HS-27A (cell line): ENCODE measurements at places on chromosomes 4 and X.

- DNase-seq, result no peak
Measured at GRCh38 chrX:107725761-107726555, 49.6 kb downstream of the TSC22D3 start.

GRCh38 chr4:31787701-31788100, 1067.5 kb downstream of the PCDH7 start:
- no peak for DNase-seq

GRCh38 chrX:121854614-121854911, 807.2 kb downstream of the GLUD2 start:
- DNase-seq, result no peak

DNA sequence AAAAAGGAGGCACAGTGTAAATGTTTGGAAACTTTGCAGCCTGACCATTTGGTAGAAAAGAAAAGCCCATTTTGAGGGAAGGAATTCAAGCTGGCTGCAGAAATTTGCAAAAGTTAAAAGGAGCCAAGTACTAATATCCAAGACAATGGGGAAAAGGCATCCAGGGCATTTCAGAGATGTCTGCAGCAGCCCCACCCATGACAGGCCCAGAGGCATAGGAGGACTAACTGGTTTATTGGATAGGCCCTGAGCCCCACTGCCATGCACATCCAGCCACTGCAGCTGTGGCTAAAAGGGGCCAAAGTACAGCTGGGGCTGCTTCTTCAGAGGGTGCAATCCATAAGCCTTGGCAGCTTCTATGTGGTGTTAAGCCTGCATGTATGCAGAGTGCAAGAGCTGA, 104.9 kb downstream of the HS3ST1 start:
- DNase-seq, result no peak

DNA sequence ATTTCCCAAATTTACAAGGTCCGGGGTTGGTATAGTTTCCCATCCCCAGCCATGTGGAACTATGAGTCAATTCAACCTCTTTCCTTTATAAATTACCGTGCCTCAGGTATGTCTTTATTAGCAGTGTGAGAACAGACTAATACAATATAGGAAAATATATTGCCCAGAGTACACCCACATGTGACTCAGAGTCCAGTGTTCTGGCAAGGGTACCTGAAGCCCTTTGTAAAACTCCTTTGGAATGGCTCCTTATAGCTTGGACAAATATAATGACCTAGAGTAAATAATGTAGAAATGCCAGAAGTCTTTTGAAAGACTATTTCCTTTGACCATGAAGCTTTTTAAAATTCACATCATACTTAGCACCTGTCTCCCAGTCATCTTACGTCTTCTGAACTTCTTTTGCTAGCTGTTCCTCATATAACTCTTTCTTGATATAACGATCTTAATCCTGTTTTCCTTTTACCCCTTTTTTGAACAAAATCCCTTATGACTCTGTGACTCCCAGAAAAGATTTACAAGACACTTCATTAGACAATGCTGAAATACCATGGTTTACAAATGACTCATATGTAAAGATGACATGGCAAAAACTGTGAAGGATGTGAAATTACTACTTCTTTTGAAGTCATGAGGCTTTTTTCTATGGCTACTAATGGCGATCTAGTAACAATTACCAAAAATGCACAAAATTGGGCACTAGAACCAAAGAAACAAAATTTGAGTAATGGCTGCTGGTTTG, 408.9 kb downstream of the NAP1L3 start:
- no peak for DNase-seq

DNA sequence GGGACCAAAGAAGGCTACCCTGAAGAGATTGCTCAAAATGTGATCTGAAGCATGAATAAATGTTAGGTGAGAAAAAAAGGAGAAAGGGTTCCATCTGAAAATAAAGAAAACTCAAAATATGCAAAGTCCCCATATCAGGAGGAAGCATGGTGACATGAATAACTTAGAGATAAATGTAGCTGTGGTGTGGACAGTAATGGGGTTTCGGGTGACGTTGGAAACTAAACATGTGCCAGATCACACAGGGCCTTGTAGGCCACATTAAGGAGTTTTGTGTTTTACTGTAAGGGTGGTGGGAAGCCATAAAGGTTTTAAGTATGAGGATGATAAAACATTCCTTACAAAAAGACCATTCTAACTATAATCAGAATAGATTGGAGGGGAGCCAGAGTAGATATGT, 40.3 kb upstream of the ACSL4 start:
- DNase-seq, result no peak

- DNase-seq, result no peak
Measured at GRCh38 chr4:59223292-59223941, 1976.7 kb upstream of the ADGRL3 start.

- DNase-seq, result no peak
Measured at GRCh38 chr4:168569066-168569930, 72.4 kb downstream of the PALLD start.

GRCh38 chrX:15675490-15675921, 10.9 kb upstream of the CLTRN start:
- DNase-seq, result no peak

GRCh38 chr4:118018381-118019145, 15.7 kb upstream of the NDST3 start:
- DNase-seq, result no peak

- DNase-seq, result no peak
Measured at GRCh38 chr4:157076578-157076947, 613 bp downstream of the GLRB start.

DNA sequence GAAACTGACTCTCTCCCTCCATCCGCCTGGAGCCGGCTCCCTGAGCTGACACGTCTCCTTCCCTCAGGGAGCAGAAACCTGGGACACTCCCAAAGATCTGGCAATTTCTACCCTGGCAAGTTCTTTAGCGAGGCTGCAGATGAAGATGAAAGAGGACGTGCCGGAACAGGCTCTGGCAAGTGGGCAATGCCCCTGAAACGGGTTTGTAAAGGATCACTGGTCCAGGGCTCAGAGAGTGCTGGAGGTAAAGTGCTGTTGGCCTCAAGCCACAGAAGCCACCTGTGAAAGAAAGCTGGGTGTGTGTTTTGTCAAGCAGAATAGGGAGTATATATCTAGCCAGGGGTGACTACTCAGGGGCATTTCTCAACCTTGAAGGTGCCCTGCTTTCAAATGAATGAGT, 131.4 kb upstream of the ATP6AP2 start:
- DNase-seq, result no peak

- DNase-seq, result no peak
Measured at GRCh38 chrX:63761639-63762038, 23.4 kb downstream of the ARHGEF9 start.

GRCh38 chrX:10482261-10482660, 138.1 kb downstream of the MID1 start:
- no peak for DNase-seq

- DNase-seq, result no peak
Measured at GRCh38 chr4:78150543-78150864, 93.4 kb downstream of the FRAS1 start.

DNA sequence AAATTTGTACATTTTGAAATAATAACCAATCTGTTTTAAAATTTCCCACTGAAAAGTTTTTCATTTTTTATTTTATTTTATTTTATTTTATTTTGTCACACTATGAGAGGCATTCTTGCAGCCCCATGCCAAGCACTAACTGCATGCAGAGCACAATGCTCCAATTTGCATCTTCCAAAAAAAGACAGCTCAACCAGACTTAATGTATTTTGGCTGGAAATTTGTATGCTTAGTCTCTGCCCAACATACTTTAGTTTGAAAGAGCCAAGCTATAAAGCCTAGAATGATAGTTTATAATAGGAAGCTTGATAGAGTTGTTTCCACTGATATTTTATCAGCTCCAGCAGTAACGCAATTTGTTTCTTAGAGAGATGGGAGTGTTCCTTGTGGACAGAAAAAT, 235.5 kb downstream of the GALNTL6 start:
- DNase-seq, result no peak

DNA sequence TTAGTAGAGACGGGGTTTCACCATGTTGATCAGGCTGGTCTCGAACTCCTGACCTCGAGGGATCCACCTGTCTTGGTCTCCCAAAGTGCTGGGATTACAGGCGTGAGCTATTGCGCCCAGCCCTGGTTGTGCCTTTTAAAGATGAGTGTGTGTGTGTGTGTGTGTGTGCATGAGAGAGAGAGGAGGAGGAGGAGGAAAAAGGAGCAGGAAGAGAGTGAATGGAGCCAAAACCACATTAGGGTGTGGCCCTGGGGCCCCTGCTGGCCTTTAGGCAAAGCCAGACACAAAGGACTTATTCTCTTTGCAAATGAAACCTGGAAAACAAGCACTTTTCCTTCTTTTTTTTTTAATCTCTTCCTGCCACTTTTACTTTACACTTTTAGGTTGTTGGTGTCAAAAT, 48.2 kb upstream of the KLF3 start:
- DNase-seq, result no peak

DNA sequence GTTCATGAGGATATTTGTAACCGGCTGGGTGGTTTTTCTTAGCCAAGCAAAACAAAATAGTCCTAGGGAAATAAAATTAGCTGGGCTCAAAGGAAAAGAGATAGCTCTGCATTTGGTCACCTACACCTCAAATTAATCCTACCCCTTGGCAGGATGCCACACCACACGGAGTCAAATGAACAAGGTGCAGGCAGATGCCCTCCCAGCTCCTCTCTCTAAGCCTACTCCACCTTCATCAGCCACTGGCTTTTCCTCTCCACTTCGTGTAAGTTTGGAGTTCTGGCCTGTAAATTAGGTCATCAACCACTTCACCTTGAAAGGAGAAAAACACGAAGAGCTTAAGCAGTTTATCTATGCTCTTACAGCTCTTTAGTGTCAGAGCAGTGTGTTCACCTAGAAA, 1.4 kb downstream of the DDIT4L start:
- DNase-seq, result no peak

DNA sequence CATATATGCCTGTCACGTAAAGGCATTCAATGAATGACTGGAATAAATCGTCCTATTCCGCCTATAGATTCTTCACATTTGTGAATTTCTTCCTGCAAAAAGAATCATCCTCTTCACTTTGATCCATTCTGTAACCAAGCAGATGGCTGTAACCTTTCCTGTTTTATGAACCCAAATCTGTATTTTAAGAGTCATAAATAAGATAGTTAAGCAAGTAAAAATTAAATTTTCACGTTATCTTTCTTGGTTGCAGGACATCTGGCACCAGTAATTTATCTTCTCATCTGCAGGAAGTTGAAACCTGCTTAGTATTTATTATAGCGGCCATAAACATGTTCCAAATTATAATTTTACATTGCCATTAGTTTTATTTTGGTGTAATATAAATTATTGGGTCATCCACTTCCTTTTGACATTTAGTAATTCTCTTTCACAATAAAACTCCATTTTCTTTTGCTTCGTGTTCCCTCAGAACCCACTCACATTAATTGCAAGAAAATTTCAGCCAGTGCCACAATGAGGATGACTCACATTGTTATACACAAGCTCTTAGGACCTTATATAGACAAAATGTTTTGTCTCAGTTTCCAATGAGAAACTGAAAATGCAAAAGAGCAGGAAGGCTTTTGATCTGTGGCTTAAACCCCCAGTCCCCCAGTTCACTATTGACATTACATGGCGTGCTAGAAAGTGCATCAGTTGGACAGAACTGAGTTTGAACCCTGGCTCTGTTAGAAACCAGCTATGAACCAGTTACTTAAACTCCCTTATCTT, 51.1 kb downstream of the TMEM156 start:
- no peak for DNase-seq

GRCh38 chr4:163157157-163157556, 9.5 kb downstream of the NAF1 start:
- no peak for DNase-seq

DNA sequence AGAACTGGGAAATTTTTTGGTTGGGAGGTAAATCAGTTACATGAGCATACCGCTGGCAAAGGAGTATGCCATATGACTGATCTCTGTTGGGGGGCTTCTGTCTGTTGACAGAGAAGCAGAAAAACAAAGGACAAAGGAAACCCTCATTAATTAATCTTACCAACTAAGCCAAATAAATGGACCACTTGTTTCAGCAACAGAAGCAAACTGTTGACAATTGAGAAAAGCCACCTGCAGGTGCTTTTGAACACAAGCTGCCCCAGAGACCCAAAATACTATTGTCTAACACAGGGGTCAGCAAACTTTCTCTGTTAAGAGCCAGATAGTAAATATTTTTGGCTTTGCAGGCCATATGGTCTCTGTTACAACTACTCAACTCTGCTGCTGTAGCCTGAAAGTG, 7.0 kb upstream of the FRYL start:
- no peak for DNase-seq

GRCh38 chrX:18031726-18032375, 170.8 kb upstream of the RAI2 start:
- no peak for DNase-seq

- no peak for DNase-seq
Measured at GRCh38 chr4:185227713-185228278, 18.4 kb downstream of the SNX25 start.

- DNase-seq, result no peak
Measured at GRCh38 chr4:23384741-23385140, 505.1 kb downstream of the PPARGC1A start.

GRCh38 chrX:1451661-1452515, 821 bp downstream of the ASMTL start:
- no peak for DNase-seq

DNA sequence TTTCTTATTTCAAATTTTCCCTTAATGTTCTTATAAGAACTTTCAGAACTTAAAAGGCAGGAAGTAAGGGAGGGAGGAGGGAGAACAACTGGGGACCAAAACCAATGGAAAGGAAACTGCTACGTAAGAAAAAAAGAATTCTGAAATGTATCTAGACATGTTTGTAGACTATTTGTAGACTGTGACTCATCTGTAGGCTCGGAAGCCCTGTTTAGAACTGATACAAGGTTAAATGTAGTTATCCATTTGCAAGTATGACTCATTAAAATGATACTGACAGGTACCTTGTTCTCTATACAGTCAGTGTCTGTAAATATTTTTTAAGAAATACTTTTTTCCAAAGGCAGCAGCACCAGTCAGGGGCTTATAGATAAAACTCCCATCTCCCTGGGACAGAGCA, 202.0 kb downstream of the DHX15 start:
- no peak for DNase-seq

- DNase-seq, result no peak
Measured at GRCh38 chrX:49172280-49172780, 632 bp downstream of the PLP2 start.
